ENCODE measurements at places on chromosomes 6 and 20. TPM values are rescaled to one million over a fixed set of nuclear protein-coding genes. Genes with fewer than 3 reads are reported as not detected.

Gene HDAC2
- total RNA-seq, result 304 TPM

Gene GJA1
- total RNA-seq, result 91.2 TPM

Gene C6orf52
- total RNA-seq, result 8.2 TPM

Gene SRMS
- not detected for total RNA-seq

Gene OXT
- total RNA-seq, result not detected

Gene RAD21L1
- not detected for total RNA-seq

Gene AGER
- total RNA-seq, result 26.0 TPM

Gene ME1
- 4.4 TPM for total RNA-seq

Gene PSORS1C2
- not detected for total RNA-seq

GRCh38 chr6:41306187-41306854 is 19.8 kb upstream of the TREM1 start:
- no peak overlapping the region for H3K4me3 ChIP-seq
- no peaks in the 10 kb centered on the region for H3K4me1 ChIP-seq
- DNase-seq, result no peak
- H3K27me3 ChIP-seq, result peaks cover 47% of the 10 kb centered on the region

DNA sequence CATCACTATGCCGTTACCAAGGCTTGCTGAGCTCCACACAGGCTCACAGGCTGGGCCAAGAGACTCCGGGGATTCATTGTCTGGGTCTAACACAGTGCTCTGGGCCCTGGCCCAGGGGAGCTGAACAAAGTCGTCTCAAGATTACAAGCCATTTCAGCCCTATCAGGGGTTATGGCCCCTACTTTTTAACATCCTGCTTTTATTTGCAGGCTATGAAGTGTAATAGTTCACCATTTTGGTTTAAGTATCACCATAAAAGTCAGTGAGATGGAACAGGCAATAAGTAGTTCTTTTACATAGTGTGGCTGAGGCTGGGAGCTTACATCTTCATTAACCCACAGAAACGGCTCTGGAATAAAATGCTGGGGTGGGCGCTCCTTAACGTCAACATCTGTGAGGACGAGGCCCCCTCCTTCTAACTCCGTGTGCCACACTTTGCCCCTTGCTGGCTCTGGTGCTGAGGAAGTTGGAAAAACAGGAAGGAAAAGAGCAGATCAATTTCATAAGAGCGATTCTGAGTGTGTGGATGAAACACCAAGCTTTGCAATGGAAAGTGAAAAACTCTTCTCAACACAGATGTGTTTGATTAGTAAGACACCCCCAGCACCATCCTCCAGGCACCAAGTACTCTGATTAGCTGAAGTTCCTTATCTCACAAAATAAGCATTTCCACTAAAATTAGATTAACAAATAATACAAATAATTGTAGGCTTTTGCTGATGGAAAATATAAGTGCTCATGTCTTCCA is 447.3 kb downstream of the MAFB start:
- no peak for DNase-seq
- H3K4me1 ChIP-seq, result no peaks in the 10 kb centered on the region
- H3K27ac ChIP-seq, result no peak overlapping the region
- no peaks in the 10 kb centered on the region for H3K27me3 ChIP-seq

DNA sequence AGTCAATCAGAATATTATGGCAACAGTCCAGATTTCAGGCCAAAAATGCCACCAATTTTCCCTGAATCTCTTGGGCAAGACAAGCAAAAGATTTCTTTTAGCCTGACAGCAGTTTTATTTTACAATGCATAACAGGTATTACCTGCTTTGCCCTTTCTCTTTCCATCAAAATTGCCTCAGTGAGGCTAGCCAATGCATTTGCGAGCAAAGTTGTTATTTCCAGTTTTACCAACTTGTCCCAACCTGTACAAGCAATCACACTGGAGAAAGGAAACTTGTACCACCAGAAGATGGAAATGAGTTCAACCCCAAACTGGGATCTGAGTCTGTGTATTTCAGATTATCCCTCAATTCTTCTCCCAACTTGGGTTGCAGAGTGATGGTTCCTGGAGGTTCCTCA is 279.9 kb upstream of the CDYL start:
- no peak overlapping the region for H3K27ac ChIP-seq
- no peaks in the 10 kb centered on the region for H3K4me1 ChIP-seq
- H3K27me3 ChIP-seq, result no peaks in the 10 kb centered on the region
- no peaks in the 10 kb centered on the region for H3K36me3 ChIP-seq
- H3K4me3 ChIP-seq, result no peak overlapping the region

- no peaks in the 10 kb centered on the region for H3K36me3 ChIP-seq
- H3K4me1 ChIP-seq, result peaks cover 1% of the 10 kb centered on the region
- H3K27me3 ChIP-seq, result no peaks in the 10 kb centered on the region
- no peak overlapping the region for H3K4me3 ChIP-seq
Observed at GRCh38 chr6:42520786-42521607, 42.8 kb upstream of the UBR2 start.

GRCh38 chr6:54059683-54060082 is 51.6 kb upstream of the MLIP start:
- H3K4me1 ChIP-seq, result no peaks in the 10 kb centered on the region
- H3K27me3 ChIP-seq, result no peaks in the 10 kb centered on the region
- no peak overlapping the region for H3K4me3 ChIP-seq

GRCh38 chr20:46406986-46407670 is 713 bp upstream of the ELMO2 start:
- H3K27me3 ChIP-seq, result peaks cover 5% of the 10 kb centered on the region
- H3K36me3 ChIP-seq, result no peaks in the 10 kb centered on the region
- no peak for DNase-seq
- H3K27ac ChIP-seq, result no peak overlapping the region
- H3K4me1 ChIP-seq, result peaks cover 45% of the 10 kb centered on the region

GRCh38 chr6:145015739-145016558 is 719.4 kb downstream of the EPM2A start:
- no peak for DNase-seq
- H3K27ac ChIP-seq, result no peak overlapping the region
- H3K36me3 ChIP-seq, result no peaks in the 10 kb centered on the region

DNA sequence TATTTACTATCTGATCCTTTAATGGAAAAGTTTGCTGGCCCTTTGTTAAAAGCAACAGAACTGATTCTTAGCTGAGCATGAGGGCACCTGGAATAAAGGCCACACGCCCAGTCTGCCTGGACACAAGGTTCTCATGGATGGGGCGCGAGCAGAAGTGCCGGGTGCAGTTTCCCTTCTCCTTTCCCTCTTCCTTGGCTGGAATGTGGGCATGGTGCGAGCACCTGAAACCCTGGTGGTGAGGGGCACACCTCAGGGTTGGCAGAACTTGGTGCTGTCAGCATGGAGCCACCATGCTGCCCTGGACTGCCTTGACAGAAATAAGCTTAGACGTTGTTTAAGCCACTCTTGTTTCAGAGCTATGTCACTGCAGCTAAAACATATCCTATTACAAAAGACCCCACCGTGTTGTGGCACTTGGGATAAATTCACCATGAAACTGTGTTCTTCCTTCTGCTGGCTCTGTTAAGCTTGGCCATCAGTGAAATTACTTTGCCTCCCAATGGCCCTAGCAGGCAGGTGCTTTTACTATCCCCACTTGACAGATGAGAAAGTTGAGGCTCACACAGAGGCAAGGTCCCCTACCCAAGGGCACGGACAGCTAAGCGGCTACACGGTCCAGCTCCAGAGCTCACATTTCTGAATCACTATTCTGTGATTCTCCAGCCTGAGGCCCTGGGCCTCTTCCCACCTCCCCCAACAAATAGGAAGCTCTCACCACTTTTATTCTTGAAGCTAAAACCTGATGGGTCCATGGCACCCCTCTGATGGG is 115.9 kb downstream of the PREX1 start:
- DNase-seq, result no peak
- H3K27me3 ChIP-seq, result no peaks in the 10 kb centered on the region
- peak overlapping the region; percentile 69 for H3K27ac ChIP-seq
- H3K4me1 ChIP-seq, result peaks cover 53% of the 10 kb centered on the region

- no peaks in the 10 kb centered on the region for H3K36me3 ChIP-seq
- no peak overlapping the region for H3K27ac ChIP-seq
- no peaks in the 10 kb centered on the region for H3K4me1 ChIP-seq
- peaks cover 11% of the 10 kb centered on the region for H3K27me3 ChIP-seq
Observed at GRCh38 chr20:23187751-23188150, 101.6 kb upstream of the CD93 start.

GRCh38 chr6:166418691-166419143 is 36.0 kb upstream of the MPC1 start:
- H3K4me3 ChIP-seq, result no peak overlapping the region
- DNase-seq, result no peak
- H3K36me3 ChIP-seq, result peaks cover 30% of the 10 kb centered on the region
- H3K27ac ChIP-seq, result no peak overlapping the region

DNA sequence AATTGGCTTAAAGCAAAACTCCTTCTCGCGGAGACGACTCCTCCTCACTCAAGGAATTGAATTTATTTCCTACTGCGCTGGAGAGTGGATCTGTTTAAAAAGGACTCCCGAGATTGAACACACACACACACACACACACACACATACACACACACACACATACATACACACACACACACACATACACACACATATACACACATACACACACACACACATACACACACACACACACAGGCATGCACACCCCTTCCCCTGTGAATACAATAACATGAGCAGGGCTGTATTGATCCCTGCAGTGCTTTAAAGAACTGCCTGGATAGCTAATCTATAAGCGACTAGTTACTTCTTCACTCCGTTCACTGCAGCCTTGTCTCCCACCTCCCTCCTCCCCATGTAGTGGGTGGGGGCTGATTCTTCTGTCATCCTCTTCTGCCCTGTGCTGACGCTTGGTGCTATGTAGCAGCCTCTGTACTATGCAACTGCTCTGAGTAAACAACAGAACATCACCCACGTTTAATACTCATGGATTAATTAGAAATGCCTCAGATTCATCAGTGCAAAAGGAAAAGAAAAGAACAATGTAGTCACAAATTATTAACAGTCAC is 549.0 kb downstream of the CDH26 start:
- H3K4me1 ChIP-seq, result peaks cover 46% of the 10 kb centered on the region
- H3K4me3 ChIP-seq, result no peak overlapping the region
- no peaks in the 10 kb centered on the region for H3K36me3 ChIP-seq
- no peak overlapping the region for H3K27ac ChIP-seq
- H3K27me3 ChIP-seq, result no peaks in the 10 kb centered on the region
- no peak for DNase-seq

- H3K4me3 ChIP-seq, result peak overlapping the region; percentile 98
- no peaks in the 10 kb centered on the region for H3K36me3 ChIP-seq
- no peak for DNase-seq
- no peak overlapping the region for H3K27ac ChIP-seq
Observed at GRCh38 chr20:50110141-50111047, 2.6 kb downstream of the UBE2V1 start.

DNA sequence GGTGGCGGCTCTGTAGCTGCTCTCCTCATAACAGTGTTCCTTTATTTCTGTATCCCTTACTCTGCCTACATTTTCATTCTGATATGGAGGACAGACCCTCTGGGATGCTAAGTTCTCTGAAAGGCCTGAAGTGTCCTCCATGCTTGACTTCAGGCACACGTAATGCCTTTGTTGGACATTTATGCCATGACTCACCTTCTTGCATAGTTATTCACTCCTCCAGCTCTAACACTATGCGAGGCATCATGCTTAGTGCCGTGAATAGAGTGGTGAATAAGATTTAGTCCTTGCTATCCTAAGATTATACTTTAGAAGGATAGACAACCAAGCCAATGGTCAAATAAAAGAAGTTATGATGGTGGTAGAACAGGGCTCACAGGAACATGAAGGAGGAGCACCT is 760.9 kb upstream of the FLRT3 start:
- H3K36me3 ChIP-seq, result peaks cover 4% of the 10 kb centered on the region
- H3K4me3 ChIP-seq, result no peak overlapping the region
- H3K4me1 ChIP-seq, result no peaks in the 10 kb centered on the region
- H3K27me3 ChIP-seq, result no peaks in the 10 kb centered on the region

GRCh38 chr6:53325785-53326184 is 23.0 kb downstream of the ELOVL5 start:
- no peak overlapping the region for H3K4me3 ChIP-seq
- H3K36me3 ChIP-seq, result no peaks in the 10 kb centered on the region
- DNase-seq, result no peak
- H3K4me1 ChIP-seq, result peaks cover 51% of the 10 kb centered on the region

DNA sequence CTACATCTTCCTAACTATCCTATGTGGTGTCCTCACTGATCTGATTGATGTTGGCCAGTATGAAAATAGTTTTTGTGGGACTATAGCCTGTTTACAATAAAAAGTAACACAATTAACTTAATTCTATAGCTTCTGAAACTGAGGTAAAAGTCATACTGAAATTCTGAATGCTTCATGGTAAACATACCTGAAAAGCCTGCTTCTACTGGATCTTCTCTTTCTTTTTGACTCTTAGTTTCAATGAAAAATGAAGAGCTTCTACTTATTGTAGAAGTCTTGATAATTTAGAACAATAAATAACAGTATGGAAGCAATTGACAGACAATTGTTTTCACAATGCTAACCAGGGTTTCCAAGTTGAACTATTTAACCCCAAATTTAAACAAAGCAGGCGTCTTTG is 383.9 kb upstream of the MMS22L start:
- no peak overlapping the region for H3K4me3 ChIP-seq
- H3K36me3 ChIP-seq, result no peaks in the 10 kb centered on the region
- H3K4me1 ChIP-seq, result peaks cover 22% of the 10 kb centered on the region

DNA sequence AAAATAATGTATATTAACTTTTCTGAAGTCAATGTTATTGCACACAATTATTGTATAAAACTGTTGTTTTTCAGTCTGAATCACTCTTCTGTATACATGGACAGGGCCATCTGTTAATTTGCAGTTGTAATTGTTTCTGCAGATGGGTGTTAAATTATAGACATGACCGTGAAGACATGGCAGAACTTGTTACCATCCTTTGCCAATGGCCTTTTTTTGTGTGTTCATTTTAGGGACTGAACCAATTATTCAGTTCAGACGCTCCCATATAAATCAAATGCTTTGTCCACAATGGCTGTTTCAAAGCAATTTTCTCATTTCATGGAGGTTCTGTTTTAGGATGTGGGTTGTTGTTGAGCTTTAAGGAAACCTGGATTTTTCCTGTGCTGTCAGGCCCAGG is 533.7 kb downstream of the DOK5 start:
- no peaks in the 10 kb centered on the region for H3K4me1 ChIP-seq
- H3K27me3 ChIP-seq, result peaks cover 4% of the 10 kb centered on the region
- H3K27ac ChIP-seq, result no peak overlapping the region
- no peak overlapping the region for H3K4me3 ChIP-seq
- DNase-seq, result no peak

- H3K4me3 ChIP-seq, result no peak overlapping the region
- no peak for DNase-seq
- peaks cover 9% of the 10 kb centered on the region for H3K36me3 ChIP-seq
- H3K27ac ChIP-seq, result no peak overlapping the region
- peaks cover 4% of the 10 kb centered on the region for H3K4me1 ChIP-seq
Observed at GRCh38 chr6:150978624-150979023, 113.1 kb downstream of the MTHFD1L start.

- no peak for DNase-seq
- no peak overlapping the region for H3K4me3 ChIP-seq
- H3K36me3 ChIP-seq, result no peaks in the 10 kb centered on the region
- H3K4me1 ChIP-seq, result no peaks in the 10 kb centered on the region
- H3K27ac ChIP-seq, result no peak overlapping the region
Observed at GRCh38 chr6:82629921-82630320, 266.3 kb downstream of the TPBG start.

GRCh38 chr6:168155193-168155592 is 76.2 kb upstream of the FRMD1 start:
- no peaks in the 10 kb centered on the region for H3K36me3 ChIP-seq
- H3K4me3 ChIP-seq, result no peak overlapping the region
- H3K27me3 ChIP-seq, result peaks cover 20% of the 10 kb centered on the region
- no peak overlapping the region for H3K27ac ChIP-seq
- H3K4me1 ChIP-seq, result peaks cover 58% of the 10 kb centered on the region

All from neural crest cell (in vitro differentiated cells).